ENCODE measurements at places on chromosomes 13 and 19. TPM values are rescaled to one million over a fixed set of nuclear protein-coding genes. Genes with fewer than 3 reads are reported as not detected.

- DNase-seq = no peak
- no peaks in the 10 kb centered on the region for H3K36me3 ChIP-seq
- H3K4me3 ChIP-seq = no peak overlapping the region
- no peak overlapping the region for H3K27ac ChIP-seq
Observed at GRCh38 chr19:46042252-46042883, 1.6 kb upstream of the IGFL4 start.

DNA sequence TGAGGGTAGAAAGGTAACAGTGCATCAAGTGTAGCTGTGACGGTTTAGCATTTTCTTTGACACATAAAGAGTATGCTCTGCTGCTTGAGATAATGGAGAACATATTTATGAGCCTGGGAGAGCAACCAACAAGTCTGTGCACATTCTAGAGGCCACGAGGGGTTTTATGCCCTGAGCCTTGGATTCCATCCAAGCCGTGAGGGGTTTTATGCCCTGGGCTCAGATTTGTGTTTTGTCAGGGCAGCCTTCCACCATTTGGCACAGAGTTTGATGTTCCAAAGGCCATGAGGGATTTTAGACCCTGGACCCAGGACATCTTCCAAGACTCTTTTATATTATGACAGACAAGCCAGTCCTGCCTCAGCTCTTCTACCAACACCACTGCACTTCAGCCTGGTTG lies 106.4 kb downstream of the ZNF486 start:
- no peaks in the 10 kb centered on the region for H3K27me3 ChIP-seq
- H3K4me3 ChIP-seq = no peak overlapping the region
- no peak overlapping the region for H3K27ac ChIP-seq
- DNase-seq = no peak

DNA sequence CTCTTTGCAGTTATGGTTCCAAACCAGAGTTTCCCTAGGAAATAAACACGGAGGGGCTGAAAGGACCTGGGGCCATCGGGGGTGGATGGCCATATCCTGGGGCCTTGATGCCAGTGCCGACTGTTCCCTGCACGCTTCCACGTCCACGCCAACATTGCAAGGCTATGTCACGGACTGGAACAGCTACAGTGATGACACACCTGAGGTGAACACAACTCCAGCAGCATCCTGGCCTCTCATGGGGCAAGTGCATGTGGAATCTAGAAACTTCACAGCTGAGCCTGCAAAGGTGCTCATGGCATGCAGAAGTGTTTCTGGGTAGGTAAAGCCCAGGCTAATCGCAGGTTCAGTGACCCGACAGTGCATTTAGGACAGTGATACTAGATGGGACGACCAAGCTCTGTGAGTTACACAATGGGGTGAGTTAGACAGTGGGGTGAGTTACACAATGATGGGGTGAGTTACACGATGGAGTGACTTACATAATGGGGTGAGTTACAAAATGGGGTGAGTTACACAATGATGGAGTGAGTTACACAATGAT lies 52.0 kb upstream of the GAS6 start:
- DNase-seq = no peak
- no peaks in the 10 kb centered on the region for H3K36me3 ChIP-seq
- H3K4me3 ChIP-seq = no peak overlapping the region
- H3K4me1 ChIP-seq = no peaks in the 10 kb centered on the region
- H3K27me3 ChIP-seq = no peaks in the 10 kb centered on the region

DNA sequence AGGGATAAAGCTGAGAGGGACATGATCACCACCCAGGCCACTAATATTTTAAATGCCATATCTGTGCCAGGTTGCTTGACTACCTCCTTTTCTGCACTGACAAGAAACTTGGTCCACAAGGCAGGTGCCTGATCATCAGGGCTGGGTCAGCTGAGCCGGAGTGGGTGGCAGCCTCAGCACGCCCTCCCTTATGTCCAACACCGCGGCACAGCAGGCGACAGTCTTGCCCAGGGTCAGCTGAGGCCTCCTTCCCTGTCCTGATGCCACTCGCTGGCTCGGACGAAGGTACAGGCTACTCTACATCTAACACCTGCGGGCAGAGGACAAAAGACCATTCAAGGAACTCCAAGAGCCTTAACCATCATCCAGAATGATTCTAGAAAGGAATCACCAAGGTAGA lies 16.9 kb downstream of the ZC3H4 start:
- peak overlapping the region; percentile 93 for H3K27ac ChIP-seq
- no peaks in the 10 kb centered on the region for H3K27me3 ChIP-seq
- H3K36me3 ChIP-seq = peaks cover 15% of the 10 kb centered on the region
- no peak overlapping the region for H3K4me3 ChIP-seq
- H3K4me1 ChIP-seq = peaks cover 33% of the 10 kb centered on the region

Gene PSPN
- total RNA-seq = 1.4 TPM

DNA sequence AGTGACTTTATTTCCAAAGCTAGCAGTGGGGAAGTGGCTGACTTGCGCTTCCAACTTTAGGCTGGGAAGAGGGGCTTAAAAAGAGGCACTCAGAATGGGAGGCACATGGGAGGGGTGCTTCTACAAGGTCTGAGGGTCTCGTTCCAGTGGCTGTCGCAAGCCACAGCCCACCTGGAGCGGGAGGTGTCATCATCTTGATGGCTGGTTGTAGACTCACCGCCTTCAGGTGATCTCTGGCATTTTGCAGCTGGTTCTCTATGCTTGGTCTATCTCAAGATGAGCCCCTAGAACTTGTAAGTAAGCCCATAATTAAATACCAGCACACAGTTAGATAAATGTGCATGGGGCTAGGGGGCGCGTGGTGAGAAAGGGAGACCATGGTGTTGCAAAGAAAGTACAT lies 9.2 kb downstream of the TEX29 start:
- no peaks in the 10 kb centered on the region for H3K4me1 ChIP-seq
- DNase-seq = no peak
- no peak overlapping the region for H3K27ac ChIP-seq
- H3K36me3 ChIP-seq = no peaks in the 10 kb centered on the region

DNA sequence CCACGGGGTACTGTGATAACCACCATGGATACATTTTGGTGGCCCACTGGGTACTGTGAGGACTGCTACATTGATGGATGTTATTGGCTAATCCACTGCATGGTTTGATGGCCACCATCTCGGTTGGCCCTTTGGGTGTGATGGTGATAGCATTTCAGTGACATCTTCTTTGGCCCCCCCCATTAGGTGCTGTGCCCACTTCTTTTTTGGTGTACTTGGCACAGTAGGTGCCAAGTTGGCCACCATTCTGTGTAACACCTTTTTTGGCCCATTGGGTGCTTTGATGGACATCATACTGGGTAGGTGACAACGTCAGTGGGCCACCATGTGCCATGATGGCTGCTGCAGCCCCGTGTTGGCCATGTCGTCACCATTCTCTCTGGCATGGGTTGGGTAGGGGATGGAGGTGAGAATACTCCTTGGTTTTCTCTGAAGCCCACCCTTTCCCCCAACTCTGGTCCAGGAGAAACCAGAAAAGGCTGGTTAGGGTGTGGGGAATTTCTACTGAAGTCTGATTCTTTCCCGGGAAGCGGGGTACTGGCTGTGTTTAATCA lies 9.2 kb downstream of the FOXA3 start:
- H3K27ac ChIP-seq = no peak overlapping the region
- no peak overlapping the region for H3K4me3 ChIP-seq
- peaks cover 33% of the 10 kb centered on the region for H3K4me1 ChIP-seq
- no peaks in the 10 kb centered on the region for H3K27me3 ChIP-seq
- H3K36me3 ChIP-seq = no peaks in the 10 kb centered on the region

DNA sequence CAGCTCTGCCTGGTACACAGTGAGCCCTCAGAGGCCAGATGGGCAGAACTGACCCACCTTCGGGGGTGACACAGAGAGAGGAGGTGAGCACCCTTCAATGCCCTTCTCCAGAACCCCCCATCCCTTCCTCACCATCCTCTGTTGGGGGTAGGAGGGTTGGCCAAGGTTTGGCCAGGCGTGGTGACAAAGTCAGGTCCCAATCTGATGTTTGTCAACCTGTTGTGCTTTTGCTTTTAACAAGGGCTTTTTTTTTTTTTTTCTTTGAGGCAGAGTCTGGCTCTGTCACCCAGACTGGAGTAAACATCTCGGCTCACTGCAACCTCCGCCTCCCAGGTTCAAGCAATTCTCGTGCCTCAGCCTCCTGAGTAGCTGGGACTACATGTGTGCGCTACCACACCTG lies 7.3 kb downstream of the PTGIR start:
- H3K4me1 ChIP-seq = peaks cover 15% of the 10 kb centered on the region
- no peaks in the 10 kb centered on the region for H3K27me3 ChIP-seq
- H3K4me3 ChIP-seq = no peak overlapping the region
- H3K36me3 ChIP-seq = no peaks in the 10 kb centered on the region

GRCh38 chr13:46544208-46544607 lies 8.8 kb upstream of the LRCH1 start:
- no peak overlapping the region for H3K4me3 ChIP-seq
- no peaks in the 10 kb centered on the region for H3K4me1 ChIP-seq
- DNase-seq = no peak
- H3K27me3 ChIP-seq = no peaks in the 10 kb centered on the region

DNA sequence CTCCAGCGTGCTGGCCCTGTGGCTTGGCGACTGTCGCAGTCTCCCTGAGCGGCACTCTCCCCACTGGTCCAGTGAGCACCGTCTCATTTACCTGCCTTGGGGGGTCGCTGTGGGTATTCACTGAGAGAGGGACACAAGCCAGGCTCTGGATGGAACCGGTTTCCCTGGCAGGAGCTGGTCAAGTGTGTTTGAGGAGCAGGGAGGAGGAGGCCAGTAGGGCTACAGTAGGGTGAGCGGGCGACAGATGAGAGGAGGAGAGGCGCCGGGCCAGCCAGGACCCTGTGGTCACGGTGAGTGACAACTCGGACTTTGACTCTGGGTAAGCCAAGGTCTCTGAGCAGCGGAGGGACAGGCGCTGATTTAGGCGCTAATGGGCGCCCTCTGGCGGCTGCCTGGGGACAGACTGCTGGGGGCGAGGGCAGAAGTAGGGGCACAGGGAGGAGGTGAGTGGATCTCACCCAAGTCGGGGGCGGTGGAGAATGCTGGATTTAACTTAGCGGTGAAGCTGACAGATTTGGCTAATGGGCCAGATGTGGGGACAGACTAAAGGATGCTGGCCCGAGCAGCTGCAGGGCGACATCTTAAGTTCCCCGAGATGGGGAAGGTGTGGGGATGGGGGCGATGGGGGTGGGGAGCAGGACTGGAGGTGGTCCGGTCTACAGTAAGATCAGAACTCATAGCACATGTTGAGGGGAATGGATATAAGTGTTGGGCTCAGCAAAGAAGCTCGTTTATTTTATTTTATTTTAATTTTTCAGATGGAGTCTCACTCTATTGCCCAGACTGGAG lies 4.7 kb upstream of the PRMT1 start:
- peak overlapping the region; percentile 27 for H3K4me3 ChIP-seq
- peaks cover 9% of the 10 kb centered on the region for H3K4me1 ChIP-seq
- H3K27ac ChIP-seq = peak overlapping the region; percentile 77
- DNase-seq = peak; percentile 78
- H3K27me3 ChIP-seq = no peaks in the 10 kb centered on the region

Gene GJB6
- total RNA-seq = not detected

- no peaks in the 10 kb centered on the region for H3K27me3 ChIP-seq
- no peaks in the 10 kb centered on the region for H3K36me3 ChIP-seq
- no peak overlapping the region for H3K27ac ChIP-seq
- H3K4me3 ChIP-seq = no peak overlapping the region
Observed at GRCh38 chr13:33793726-33794125, 24.2 kb upstream of the RFC3 start.

GRCh38 chr19:45462174-45462573 lies 5.6 kb upstream of the FOSB start:
- H3K4me1 ChIP-seq = no peaks in the 10 kb centered on the region
- no peak overlapping the region for H3K4me3 ChIP-seq
- DNase-seq = no peak
- no peak overlapping the region for H3K27ac ChIP-seq

Gene CCL25
- not detected for total RNA-seq

GRCh38 chr19:616062-616700 lies 17.2 kb downstream of the POLRMT start:
- peaks cover 22% of the 10 kb centered on the region for H3K36me3 ChIP-seq
- no peaks in the 10 kb centered on the region for H3K27me3 ChIP-seq
- no peak overlapping the region for H3K27ac ChIP-seq
- no peak for DNase-seq

DNA sequence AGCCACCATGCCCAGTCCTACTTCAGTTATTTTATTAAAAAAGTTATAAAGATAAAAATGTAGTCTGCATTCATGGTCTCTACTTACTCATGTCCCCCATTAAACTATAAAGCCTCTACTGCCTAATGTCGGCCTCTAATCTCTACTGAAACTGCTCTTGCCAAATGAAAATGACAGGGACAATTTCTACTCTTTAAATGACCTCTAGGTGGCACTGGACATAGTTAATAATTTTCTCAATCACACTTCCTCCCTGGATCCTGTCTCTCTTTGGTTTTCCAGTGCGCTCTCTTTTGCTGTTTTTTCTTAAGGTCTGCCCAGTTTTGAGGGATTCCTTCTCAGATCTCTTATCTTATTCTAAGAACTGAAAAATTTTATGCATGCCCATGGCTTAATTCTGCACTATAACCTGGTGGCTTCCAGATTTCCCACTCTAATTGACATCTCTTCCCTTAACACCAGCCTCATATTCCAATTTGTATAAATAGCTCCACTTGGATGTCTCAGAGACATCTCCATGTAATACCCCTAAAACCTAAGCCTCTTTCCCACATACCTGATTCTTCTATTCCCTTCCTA lies 54.3 kb downstream of the MTMR6 start:
- H3K4me1 ChIP-seq = no peaks in the 10 kb centered on the region
- H3K27ac ChIP-seq = no peak overlapping the region
- no peak overlapping the region for H3K4me3 ChIP-seq
- no peak for DNase-seq
- no peaks in the 10 kb centered on the region for H3K27me3 ChIP-seq

Gene FFAR3
- 0.26 TPM for total RNA-seq

Gene AMER2
- not detected for total RNA-seq

- no peaks in the 10 kb centered on the region for H3K27me3 ChIP-seq
- H3K36me3 ChIP-seq = no peaks in the 10 kb centered on the region
- peaks cover 11% of the 10 kb centered on the region for H3K4me1 ChIP-seq
- no peak for DNase-seq
- no peak overlapping the region for H3K4me3 ChIP-seq
- H3K27ac ChIP-seq = no peak overlapping the region
Observed at GRCh38 chr19:7386308-7386707, 37.6 kb downstream of the ARHGEF18 start.

DNA sequence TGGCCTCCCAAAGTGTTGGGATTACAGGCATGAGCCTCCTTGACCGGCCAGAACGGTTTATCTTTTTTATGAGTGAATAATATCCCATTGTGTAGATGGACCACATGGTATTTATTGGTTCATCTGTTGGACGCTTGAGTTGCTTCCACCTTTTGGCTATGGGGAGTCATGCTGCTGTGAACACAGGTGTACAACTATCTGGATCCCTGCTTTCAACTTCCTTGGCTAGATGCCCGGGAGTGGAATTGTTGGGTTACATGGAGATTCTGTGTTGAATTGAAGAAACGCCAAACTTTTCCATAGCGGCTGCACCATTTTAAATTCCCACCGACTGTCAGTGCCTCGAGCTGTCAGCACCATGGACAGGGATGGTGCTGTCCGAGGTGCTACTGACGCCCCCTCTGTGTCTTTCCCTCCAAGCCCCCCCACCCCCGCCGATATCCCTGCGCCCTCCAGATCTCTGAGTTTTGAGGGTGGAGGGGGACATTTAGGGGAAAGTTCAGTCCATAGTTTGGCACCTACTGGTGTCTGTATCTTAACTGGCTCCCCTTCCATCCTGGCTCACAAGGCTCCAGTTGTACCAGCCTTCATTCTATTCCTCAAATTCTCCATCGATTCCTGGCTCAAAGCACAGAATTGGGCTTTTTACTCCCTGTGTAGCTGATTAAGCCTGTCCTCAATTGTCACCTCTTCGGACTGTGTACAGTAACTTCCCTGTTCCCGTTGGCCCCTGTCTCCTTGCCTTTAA lies 27.3 kb downstream of the PNPLA6 start:
- H3K4me3 ChIP-seq = no peak overlapping the region
- H3K27me3 ChIP-seq = no peaks in the 10 kb centered on the region
- no peaks in the 10 kb centered on the region for H3K4me1 ChIP-seq
- H3K36me3 ChIP-seq = no peaks in the 10 kb centered on the region
